ENCODE measurements at places on chromosomes 3 and 15. TPM values are rescaled to one million over a fixed set of nuclear protein-coding genes. Genes with fewer than 3 reads are reported as not detected.

The CYP11A1 gene
- total RNA-seq, result 0.31 TPM

DNA sequence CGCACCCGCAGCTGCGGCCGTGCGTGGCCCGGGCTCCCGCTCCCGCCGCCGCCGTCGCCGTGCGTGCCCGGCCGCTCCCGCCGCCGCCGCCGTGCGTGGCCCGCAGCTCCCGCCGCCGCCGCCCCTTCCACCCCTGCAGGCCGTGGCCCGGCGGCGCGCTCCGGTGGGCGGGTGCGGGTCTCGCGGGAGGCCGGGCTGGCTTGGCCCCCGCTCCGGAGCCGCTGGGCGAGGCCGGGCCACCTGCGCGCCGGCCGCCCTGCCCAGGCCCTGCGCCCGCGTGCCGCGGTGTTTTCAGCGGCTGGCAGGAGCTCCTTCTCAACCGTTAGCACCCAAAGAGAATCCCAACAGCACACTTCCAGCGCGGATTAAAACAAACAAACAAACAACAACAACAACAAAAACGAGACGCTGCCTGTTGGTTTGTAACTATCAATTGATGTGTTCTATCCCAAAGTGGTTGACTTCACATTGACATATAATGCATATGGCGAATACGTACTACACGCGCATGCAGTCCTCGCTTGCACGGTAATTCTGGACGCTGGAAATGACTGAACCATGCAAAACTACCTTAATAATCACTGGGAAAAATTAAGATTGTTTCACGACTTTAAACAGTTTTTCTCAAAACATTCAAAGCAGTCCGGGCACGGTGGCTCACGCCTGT is 113.7 kb upstream of the GOLGA8J start:
- DNase-seq, result no peak

- DNase-seq, result no peak
These were observed 18.8 kb downstream of the ARHGEF3 start for GRCh38 chr3:56782906-56783305.

DNA sequence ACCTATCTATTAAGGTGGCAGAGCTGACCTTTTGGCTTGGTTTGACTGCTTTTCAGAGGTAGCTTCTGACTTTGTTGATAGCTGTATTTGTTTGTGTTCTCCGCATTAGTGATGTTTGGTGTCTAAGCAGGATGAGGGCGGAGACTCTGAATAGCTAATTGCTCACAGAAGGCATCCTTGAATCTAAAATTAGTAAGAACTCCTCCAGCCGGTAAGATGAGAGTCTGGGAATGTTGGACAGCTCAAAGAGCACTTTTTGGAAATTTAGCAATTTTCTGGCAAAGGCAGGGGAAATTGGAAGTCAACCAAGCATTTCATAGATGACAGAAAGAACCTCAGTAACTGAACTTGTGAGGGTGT is 174.1 kb downstream of the KLHL25 start:
- no peak for DNase-seq

DNA sequence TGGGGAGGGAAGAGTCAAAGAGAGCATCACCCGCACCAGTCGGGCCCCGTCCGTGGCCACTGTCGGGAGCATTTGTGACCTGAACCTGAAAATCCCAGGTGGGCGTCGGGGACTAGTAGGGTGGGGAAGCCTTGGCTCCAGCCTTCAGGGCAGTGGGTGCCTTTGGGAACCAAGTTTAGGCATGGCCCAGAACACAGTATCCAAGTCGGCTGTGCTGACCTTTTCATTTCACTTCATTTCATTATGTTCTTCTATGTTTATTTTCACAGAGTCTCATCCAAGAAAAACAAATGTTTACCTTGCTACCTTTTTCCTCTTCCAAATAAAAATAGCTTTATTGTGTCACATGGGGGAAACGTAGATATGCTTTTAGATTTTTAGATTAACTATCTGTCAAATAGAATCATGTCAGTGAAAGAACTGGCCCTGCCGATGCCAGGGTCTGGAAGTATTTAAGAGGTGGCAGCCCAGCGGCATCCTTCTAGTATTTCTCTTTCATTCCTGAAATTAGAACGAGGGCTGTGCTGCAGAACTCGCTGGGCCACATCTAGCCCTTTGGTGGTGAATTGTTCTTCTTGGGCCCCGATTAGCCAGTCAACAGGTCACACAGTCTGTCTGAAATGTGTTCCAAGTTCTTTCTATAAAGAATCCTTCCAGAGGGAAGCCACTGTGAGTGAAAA is 60.5 kb downstream of the DNASE1L3 start:
- no peak for DNase-seq
